T-helper 17 cell (primary cell): ENCODE measurements at places on chromosomes 3 and 15.

GRCh38 chr3:41093476-41093875 is 105.8 kb upstream of the CTNNB1 start:
- DNase-seq = no peak

DNA sequence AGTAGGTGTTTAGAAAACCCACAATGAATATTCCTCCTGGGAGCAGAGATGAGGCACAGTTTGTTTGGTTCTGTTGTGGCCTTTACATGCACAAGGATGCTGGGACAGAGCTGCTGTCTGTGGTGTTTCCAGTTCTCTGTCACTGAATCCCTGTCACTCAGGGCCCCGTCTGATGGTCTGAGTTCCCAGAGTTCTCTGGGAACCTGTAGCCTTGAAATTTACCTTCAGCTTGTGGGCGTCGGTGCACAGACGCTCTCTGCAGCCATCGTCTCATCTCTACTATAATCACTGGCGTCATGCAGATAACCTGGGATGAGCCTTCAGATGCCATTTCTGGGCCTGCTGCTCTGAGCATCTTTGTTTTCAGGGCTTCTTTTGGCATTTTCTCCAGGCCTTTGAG is 81.9 kb downstream of the LRRK1 start:
- DNase-seq = no peak

GRCh38 chr3:184066211-184066610 is 13.4 kb downstream of the HTR3C start:
- no peak for DNase-seq

DNA sequence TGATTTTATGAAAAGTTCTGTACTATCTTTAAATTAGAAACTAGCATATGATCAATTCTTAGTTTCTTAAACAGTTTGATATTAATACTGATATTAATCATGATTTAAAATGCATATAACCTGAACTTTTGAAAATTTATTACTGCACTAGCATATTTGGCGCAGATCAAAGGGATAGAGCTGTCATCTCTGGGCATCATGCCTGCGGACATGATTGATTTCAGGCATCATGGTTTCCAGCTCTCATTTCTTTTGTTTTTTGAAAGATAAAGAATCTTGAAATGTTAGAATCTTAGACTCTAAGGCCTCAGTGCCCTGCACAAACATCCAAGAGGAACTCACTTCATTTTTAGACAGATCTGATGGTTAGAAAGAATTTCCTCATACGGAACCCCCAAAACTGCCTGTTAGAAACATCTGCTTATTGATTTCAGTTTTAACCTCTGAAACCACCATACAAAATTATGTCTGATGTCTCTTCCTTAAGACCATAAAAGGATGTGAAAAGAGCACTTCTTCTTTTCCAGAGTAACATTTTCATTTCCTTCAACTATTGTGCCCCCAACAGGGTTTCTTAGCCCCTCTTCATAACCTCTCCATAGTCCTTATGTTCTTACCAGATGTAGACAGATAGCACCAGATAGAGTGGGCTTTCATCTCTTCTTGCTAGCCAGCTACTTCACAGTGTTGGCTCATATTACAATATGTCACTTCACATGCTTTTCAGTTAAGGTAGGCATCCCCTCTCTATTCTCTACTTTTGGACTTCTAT is 110.8 kb downstream of the BBX start:
- DNase-seq = no peak

DNA sequence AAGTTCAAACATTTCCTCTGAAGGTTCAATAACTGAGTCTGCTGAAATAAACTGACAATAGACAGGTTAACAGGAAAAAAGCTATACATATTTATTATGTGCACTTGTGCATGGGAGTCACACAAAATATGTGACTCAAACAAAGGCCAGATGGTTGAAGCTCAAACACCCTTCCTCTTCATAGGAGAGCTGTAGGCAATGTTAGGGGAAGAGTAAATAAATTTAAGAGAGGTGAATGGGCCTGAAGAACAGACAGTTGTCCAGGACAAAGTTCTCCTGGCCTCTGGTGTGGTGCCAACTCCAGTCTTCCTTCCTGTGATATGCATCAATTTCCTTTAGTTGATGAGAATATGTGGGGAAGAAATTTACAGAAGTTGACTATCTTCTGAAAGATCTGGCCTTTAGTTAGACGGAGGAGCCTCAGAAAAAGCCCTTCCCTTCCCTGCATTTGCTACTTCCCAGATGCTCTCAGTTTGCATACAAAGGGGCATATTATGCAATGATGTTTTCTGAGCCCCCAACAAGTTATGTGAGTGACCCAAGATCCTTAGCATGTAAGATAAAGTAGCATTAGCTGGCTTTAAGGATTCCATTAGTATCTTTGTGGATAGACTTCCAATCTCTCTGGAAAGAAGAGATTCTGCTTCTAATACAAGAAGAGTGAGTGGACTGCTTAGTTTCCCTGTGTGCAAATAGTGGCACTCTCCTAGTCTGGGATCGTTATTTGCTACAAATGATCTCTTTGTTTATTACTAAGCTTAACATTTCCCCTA is 96.4 kb upstream of the IGSF10 start:
- no peak for DNase-seq

DNA sequence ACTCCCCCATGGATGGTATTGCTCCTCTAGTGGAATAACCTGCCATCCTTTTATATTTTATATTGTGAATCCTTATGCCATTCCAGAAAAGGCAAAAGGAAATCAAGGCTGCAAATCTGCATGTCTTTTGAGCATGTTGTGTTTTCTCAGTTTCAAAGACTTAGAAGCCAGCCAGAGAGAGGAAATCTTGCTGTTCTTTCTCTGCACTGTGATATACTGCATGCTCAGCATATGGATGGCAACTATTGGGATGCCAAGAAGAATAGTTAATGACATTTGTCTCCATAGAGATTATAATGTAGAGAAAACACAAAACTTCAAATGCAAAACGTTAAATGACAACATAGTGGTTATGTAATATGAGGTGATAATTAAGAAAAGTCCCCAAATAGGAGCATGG is 106.0 kb upstream of the NUDT16 start:
- no peak for DNase-seq

DNA sequence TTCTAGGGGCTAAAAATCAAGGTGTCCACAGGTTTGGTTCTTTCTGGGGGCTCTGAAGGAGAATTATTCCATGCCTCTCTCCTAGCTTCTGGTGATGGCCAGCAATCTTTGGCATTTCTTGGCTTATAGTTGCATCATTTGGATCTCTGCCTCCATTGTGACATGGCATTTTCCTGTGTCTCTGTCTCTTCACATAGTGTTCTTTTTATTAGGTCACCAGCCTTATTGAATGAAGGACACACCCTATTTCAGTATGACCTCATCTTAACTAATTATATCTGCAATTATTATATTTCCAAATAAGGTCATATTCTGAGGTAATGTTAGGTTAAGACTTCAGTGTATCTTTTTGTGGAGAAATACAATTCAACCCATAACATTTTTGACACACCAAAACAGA is 3.2 kb upstream of the GBE1 start:
- no peak for DNase-seq

DNA sequence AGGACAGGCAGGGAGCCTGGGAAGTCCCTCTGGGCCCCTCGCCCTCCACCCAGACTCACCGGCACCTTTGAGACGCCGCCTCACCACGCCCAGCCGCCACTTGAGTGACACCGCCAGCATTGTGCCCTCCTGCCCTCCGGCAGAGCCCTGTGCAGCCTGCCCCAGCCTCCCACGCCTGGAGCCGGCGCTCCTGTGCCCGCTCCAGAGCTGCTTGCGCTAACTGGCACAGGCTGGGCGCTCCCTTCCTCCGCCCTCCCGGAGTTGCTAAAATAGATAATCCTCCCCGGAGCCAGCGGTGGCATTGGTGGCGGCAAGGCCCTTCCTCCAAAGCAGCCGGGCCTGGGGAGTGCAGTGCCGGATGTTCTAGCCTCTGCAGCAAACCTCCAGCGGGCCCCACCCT is 15.7 kb upstream of the GRIP2 start:
- DNase-seq = no peak

GRCh38 chr15:28014623-28015200 is 84.4 kb downstream of the OCA2 start:
- no peak for DNase-seq

- DNase-seq = no peak
Observed at GRCh38 chr3:176193032-176193730, 1004.1 kb downstream of the TBL1XR1 start.

DNA sequence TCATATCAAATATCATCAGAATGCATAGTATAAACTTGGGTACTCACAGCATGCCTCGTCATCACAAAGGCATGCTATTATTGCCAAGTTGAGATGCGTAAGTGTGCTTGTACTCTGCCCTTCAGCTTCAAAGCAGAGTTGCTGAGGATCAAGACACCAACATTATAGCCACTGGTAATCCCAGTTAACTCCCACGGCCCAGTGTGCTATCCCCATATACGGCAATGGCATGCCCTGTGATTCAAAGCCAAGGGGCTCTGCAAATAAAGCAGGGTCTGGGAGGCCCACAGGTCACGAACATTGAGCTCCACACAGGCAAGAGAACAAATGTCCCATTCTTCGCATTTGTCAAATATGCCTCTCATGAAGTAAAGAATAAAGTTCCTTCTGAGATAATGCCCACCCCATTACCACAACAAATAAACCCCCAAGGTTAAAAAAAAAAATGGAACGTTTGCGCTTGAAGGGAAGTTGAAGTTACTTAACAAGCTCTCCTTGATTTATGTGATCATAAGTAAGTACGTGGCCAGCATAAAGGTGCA is 298.1 kb upstream of the NECTIN3 start:
- DNase-seq = no peak

DNA sequence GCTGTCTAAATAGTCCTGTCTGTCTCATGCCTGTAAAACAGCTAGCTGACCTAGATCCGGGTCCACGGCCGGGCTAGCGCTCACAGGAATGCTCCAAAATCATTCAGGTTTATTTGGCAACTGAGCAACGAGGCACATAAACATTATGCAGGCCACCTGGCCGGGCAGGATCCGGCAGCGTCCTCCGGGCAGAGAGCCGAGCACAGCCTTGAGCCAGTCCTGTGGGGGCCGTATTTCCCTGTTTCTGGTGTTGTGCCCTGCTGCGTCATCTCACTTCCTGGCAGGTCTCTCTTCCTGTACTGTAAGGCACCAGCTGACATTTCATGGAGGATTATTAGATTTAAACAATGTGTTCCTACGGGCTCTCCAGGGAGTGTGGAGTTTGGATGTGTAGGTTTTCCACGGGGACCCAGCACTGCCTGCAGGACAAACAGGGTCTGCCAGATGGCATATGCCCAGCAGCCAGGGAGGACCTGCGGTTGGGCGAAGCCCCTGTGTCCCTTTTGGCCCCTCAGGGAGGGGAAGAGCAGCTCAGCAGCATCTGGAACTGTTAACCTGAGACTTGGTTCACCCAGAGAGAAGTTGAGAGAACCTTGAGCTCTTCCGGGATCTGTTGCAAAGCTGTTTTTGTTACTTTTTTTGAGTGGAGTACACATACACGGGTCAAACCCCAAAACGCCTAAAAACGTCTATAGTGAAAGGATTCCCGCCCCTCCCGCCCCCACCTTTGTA is 16.6 kb upstream of the LRRK1 start:
- DNase-seq = no peak

DNA sequence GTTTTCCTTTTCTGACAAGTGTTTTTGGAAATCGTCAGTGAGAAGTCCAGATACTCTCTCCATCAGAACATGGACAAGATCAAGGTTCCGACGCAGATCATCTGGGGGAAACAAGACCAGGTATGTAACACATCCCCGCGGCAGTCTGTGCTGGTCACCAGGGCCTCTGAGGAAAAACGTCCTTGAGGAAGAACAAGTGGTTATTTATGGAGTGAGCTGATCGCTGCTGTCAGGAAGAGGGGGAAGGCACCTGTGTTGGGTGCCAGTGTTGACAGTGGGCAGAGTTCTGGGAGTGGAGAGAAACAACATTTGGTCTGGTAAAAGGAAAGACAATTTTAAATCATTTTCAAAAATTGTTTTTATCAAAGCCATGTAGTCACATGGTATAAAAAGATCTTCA is 20.7 kb upstream of the RPP14 start:
- no peak for DNase-seq

DNA sequence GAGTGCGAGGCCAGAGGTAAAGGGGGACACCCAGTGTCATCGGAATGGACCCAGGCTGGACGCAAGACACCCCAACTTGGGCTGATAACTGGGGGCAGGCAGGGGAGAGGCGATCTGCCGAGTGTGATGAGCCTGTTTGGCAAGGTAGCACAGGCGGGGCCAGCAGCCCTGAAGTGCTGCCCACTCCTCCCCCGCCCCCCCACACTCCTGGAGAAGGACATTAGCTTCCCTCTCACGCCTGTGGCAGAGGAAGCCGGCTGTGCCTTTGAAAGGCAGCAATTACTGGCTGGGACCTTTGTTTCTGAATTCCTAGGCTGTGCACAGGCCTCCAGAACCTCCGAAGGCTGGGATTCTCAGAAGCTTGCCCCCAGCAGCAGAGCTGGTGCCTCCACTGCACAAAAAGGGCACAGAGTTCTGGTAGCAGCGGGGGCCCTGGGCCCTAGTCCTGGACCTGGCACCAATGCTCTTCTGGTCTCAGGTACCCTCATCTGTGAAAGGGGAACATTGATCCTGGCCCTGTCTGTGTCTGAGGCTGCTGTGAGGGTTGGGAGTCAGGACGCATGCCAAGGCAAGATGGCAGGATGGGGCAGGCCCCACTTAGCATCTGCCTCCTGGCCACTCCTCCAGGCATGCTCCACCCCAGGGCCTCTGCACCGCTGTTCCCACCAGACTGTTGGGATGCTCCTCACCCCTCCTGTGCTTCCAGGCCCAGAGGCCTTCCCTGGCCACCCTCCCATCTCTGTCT is 28.6 kb downstream of the IQSEC1 start:
- no peak for DNase-seq

DNA sequence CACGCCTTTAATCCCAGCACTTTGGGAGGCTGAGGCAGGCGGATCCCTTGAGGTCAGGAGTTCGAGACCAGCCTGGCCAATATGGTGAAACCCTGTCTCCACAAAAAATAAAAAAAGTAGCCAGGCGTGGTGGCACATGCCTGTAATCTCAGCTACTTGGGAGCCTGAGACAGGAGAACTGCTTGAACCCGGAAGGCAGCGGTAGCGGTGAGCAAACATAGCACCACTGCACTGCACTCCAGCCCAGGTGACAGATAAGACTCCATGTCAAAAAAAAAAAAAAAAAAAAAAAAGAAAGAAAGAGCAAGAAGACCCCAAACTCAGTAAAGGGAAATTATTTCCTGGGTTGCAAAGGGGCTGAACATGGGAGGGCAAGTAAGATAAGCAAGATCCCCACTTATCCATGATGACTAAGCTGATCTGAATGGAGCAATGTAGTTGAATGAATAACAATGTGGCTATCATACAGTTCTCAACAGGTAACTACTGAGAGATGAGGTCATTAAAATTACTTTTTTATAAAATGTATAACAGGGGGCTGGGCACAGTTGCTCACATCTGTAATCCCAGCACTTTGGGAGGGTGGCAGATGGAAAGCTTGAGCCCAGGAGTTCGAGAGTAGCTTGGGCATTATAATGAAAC is 46.0 kb downstream of the RBM15B start:
- DNase-seq = no peak

- DNase-seq = no peak
Observed at GRCh38 chr15:48590723-48591122, 54.8 kb downstream of the FBN1 start.

GRCh38 chr3:74023395-74023794 is 398.7 kb upstream of the PDZRN3 start:
- DNase-seq = no peak
